Stimulated activated naive CD8-positive, alpha-beta T cell treated with anti-CD3 and anti-CD28 coated beads, Interleukin-15, amount 100 ng/mL, for 72 hours (primary cell): ENCODE measurements at places on chromosomes 7 and 10.
A peak's percentile ranks its signal among the peaks of the same experiment; 100 is the strongest.

DNA sequence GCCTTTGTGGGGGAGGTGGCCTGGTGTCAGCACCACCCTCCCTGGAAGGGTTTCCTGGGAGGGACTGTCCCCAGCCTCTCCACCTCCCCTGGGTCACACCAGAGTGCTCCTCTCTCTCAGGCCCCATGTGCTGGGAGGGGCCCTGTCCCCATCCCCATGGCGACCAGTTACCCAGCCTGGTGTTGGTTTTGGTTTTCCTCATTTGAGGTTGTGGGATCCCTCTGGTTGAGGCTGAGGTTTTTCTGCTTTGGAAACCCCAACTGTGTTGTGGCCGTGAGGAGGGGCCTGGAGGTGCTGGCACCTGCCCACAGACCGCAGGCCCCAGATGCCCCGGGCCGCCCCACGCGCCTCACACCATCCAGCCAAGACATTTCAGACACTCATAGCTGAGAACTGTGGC, 106.3 kb downstream of the GRK5 start:
- peak; percentile 58 for DNase-seq

DNA sequence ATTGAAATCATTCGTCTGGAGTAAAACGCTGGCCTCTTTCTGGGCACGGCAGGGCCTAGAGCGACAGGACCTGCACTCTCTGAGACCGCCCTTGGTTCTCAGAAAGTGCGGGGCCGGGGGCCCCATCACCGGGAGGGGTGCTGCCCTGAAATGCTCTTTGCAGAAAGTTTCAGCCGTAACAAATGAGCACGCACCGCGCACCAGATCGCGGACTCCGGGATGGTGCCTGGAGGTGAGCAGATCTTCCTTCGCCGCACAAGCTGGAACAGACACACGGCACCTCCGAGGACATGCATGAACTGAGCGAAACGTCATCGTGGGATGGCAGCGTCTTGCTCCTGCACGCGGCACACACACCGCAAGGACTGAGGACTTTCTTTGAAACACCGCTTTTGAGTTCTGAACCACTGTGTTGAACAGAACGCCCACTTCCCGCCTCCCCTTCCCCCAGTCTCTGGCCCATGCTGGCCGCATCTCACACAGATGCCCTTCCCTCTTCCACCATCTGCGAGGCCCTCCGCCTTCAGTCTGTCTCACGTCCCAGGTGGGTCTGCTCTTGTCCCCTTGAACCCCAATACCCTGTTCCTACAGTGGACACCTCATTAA, 538.7 kb upstream of the MGMT start:
- DNase-seq: no peak

GRCh38 chr7:138887872-138888656, 90.1 kb upstream of the ATP6V0A4 start:
- no peak for DNase-seq

DNA sequence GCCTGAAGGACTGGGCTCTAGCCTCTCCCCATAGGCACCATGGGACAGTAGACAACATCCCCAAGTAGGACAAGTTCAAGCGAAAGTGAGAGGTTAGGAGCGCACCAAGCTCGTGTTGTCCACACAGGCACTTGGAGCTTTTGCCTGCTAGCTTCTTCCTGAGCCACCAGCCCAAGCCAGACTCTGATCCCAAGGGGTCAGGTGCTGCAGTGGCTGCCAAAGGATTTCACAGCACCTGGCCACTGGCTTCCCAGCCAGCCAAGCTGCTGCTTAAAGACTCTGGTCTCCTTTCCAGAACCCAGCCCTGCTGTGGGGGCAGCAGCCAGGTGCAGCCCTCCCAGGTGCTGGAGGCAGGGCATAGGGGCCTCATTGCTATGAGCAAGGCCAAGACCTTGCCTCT, 33.0 kb upstream of the UNC5B start:
- no peak for DNase-seq

DNA sequence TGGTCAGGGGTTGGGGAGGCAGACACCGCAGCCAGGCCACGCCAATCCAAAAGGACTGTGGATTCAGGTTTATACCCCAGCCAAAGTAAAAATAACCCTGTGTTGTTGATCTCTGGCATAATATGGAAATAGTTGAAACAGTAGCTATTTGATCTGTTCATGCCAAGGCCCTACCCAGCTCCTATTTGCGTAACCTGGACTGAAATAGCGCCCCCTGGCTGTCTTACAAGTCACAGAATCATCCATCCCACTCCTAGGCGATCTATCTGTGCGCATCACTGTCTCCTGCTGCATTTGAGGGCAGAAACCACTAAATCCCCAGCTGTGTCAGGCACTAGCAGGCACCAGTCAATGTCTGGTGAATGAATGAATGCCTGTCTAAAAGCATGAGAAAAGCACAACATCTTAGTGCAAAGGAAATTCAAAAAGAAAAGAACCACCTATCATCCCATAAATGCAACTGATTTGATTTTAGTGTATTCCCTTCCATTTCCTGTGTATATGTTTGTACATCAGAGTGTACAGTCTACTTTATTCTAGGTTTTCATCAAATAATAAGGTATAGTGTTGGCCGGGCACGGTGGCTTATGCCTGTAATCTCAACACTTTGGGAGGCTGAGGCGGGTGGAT, 160.0 kb downstream of the SLIT1 start:
- peak; percentile 63 for DNase-seq

DNA sequence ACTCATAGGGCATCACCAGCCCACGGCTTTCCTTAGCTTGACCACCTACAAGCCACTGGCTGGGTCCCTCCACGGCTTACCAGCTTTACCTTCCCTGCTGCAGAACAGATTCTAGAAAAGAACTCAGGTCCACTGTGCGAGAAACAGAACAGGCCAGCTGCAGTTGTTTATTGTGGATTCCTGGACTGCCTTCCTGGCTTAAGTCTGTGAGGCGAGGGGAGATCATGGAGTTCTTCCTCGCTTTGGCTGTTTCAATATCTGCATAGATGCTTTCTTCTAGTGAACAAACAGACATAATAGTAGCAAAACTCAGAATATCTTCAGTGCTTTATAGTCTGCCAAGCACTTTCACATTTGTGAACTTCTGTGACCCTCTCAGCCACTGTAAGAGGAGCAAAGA, 162.9 kb upstream of the HABP2 start:
- DNase-seq: no peak

GRCh38 chr7:122136078-122136477, 8.0 kb downstream of the AASS start:
- DNase-seq: no peak

DNA sequence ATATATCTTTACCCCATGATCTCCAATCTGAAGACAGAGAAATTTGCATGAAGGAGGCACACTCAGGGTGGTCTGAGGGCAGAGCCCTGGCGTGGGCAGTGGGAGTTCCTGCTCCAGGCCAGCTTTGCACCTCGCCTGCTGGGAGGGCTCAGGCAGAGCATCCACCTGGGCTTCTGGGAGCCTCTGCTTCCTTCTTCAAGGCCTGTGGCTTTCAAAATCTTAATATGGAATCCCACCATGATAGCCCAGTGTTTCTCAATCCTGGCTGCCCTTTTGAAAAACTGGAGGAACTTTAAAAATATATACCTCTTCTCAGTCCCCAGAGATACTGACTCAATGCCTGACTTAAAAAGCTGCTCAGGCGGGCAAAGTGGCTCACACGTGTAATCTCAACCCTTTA, 36.7 kb upstream of the PSAP start:
- no peak for DNase-seq

GRCh38 chr7:138892006-138892630, 89.1 kb downstream of the KIAA1549 start:
- no peak for DNase-seq

DNA sequence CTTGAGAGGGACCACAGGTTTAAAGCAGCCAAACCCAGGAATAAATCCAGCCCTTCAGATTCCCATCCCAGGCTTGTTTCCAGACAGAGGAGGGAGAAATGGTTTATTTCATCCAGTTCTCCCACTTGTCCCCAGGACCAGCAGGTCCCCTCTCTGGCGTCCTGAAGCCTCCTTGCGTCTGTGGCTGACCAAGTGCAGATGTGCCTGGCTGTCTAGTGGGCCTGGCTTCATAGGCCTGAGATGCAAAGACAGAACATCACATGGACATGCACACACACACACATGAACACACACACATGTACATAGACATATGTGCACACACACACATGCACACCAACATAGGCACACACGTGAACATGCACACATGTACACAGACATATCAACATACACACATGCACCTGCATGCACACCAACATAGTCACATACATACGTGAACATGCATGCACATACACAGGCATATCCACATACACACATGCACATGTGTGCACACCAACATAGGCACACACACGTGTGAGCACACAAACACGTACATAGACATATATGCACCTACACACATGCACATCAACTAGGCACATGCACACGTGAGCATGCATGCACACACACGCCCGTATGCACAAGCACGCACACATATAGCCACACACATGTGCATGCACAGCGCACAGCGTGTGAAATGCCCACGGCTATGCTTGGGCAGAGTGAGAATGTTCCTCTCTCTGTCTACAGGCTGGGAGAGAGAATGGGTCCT, 10.7 kb downstream of the FOXL3 start:
- no peak for DNase-seq

GRCh38 chr7:30681815-30682211, 443 bp downstream of the CRHR2 start:
- DNase-seq: peak; percentile 9
